ENCODE measurements at places on chromosomes 6 and 20. TPM values are rescaled to one million over a fixed set of nuclear protein-coding genes. Genes with fewer than 3 reads are reported as not detected.

Gene PKIB
- total RNA-seq = 13.3 TPM

Gene FAM83C
- total RNA-seq = 54.4 TPM

Gene THBD
- total RNA-seq = 195 TPM

GRCh38 chr6:85679445-85680123 lies 36.9 kb upstream of the SYNCRIP start:
- no peak for DNase-seq

DNA sequence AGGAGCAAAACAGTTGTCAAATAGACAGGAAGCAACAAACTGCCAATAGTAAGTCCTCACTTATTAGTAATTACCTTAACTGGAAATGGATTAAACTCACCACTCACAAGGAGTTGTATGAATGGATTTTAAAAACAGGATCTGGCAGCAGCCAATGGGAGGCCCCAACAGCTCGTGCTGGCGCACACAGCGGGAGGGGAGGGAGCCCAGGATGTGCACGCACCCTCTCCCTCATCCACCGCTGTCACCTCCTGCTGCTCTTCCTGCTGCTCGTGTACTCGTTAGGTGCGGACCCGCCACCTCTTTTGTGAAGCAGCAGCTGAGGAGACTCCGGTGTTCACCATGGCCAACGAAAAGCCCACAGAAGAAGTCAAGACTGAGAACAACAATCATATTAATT lies at the start of gene SUMO4:
Gene SUMO4 (plus strand): TSS at position 213 of the 400 bp plus-strand sequence. CDS start 130 bp downstream, at position 343.
- DNase-seq = no peak

DNA sequence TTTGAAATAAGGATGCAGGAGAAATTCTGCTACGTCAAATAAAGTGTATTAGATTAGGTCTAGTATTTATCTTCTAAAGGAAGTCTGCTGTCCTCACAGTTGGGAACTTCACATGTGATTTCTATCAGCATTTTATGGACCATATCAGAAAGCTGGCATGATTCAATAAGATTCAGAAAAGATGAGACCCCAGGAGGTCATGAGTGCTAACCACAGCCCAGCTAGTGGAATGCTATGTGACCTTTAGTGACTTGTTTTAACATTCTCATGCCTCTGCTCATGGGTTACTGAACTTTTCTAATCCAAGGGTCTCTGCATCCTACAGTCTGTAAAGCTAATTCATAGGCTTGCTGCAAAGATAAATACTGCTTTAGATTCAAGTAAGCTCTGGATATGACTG lies 150.1 kb downstream of the GMPR start:
- no peak for DNase-seq

GRCh38 chr6:144661116-144661806 lies 376.1 kb downstream of the UTRN start:
- no peak for DNase-seq
